ENCODE measurements at places on chromosomes 6 and 20. TPM values are rescaled to one million over a fixed set of nuclear protein-coding genes. Genes with fewer than 3 reads are reported as not detected.

Gene WFDC2
- not detected for total RNA-seq

Gene SYNE1
- total RNA-seq, result 70.0 TPM

Gene TSHZ2
- 6.8 TPM for total RNA-seq

Gene PLCB4
- 1.5 TPM for total RNA-seq

Gene NMBR
- total RNA-seq, result 0.37 TPM

Gene MYH7B
- under 0.01 TPM for total RNA-seq

Gene GSTA3
- not detected for total RNA-seq
